ENCODE measurements at places on chromosomes 2 and 18. TPM values are rescaled to one million over a fixed set of nuclear protein-coding genes. Genes with fewer than 3 reads are reported as not detected.

The LDLRAD4 gene
- total RNA-seq: 207 TPM

The CKAP2L gene
- total RNA-seq: 3.4 TPM

The NPHP1 gene
- not detected for total RNA-seq

The MERTK gene
- total RNA-seq: 0.20 TPM

The RSAD2 gene
- 4.1 TPM for total RNA-seq

DNA sequence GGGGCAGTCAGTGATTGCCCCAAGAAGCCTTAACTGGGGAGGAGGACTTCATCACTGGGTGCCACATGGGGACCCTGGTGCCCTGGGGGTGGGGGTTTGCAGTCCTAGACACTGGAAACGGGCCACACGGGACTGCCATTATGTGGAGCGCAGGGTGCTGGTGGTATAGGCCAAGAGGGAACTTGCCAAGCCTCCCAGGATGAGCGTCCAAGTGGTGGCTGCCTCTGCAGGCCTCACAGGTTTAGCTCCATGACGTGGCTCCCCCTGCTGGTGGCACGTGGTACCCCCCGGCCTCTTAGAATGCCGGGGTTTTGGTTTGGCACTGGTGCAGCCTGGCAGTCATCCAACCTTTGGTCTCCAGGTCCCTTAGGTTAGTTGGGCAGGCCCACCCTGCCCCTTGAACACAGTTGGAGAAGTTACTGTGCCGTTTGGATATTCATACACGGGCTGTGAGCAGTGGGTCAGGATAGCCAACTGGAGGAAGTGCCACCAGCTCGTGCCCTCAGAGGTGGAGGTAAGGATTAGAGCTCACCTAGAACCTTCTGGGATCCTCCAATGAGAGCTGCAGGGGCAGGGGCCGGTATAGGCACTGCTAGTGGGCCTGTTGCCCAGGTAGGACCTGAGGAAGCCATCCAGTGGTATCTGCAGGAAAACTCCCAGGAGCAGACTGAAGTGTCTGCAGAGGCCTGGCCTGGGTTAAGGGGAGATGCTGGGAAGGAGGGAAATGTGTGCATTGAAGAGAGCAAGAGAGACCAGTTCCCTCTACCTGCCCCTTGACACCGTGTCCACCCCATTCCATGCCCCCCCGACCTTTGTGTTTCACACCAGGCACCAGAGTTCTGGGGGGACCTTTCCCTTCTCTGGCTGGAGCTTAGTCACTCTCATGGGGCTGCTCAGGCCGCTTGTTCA lies 5.7 kb downstream of the PTMA start:
- H3K4me3 ChIP-seq: no peak overlapping the region
- DNase-seq: peak; percentile 90
- no peaks in the 10 kb centered on the region for H3K27me3 ChIP-seq
- H3K36me3 ChIP-seq: peaks cover 18% of the 10 kb centered on the region

DNA sequence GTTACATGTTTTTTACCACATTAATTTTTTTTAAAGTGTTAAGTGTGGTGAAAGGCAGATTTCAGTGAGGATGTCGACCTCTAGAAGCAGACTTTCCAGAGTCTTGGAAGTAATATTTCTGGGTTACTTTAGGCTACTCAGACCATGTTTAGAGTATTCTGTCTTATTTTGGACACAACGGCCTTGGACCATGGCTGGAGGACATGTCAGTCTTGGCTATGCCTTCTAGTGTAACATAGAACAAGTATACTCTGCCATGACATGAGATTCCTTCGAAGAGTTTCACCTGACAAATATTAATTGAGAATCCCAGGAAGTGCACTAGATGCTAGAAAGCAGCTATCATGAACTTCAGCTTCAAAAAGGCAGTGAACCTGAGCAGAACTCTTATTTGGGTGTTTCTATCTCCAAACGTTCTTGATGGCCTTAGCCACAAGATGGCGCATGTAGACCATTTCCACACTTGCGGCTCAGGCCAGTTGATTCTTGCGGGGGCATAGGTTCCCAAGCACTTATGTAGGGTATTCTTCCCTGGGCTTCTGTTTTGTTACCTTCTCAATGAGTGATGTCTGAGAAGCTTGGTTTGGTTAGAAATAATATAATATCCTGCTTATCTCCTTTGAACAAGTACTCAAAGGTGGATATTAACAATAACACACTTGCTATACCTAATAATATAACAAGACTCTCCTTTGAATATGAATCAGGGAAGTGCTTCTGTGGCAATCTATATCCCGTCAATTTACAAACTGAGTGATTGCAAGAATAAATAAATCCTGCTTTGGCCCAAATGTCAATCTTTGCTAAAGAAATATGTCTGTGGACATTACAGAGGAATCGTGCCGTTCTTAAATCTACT lies 62.0 kb downstream of the CACNB4 start:
- no peaks in the 10 kb centered on the region for H3K36me3 ChIP-seq
- H3K27me3 ChIP-seq: no peaks in the 10 kb centered on the region
- peak; percentile 69 for DNase-seq
- no peak overlapping the region for H3K27ac ChIP-seq
- H3K4me1 ChIP-seq: no peaks in the 10 kb centered on the region
- H3K4me3 ChIP-seq: no peak overlapping the region

GRCh38 chr2:31383471-31384153 lies 30.9 kb downstream of the XDH start:
- no peaks in the 10 kb centered on the region for H3K4me1 ChIP-seq
- H3K27ac ChIP-seq: no peak overlapping the region
- no peaks in the 10 kb centered on the region for H3K27me3 ChIP-seq
- DNase-seq: no peak

DNA sequence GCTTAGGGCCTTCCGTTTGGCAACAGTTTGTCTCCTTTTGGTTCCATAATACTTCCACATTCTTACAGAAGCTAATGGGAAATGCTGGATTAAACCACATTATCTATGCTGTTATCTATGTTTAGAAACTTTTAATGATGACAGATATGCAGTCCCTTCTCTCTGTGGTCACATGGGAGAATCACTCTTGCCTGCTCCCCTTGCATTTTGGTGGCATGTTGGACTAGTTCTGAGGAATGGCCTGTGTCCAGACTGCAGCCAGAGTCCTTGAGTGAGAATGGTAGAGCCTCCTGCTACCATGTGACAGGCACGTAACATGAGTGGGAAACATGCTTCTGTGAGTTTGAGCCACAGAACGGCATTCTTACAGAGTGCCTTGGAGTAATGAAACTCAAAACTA lies 19.2 kb downstream of the SPTBN1 start:
- DNase-seq: no peak
- no peaks in the 10 kb centered on the region for H3K36me3 ChIP-seq
- peaks cover 2% of the 10 kb centered on the region for H3K27me3 ChIP-seq
- no peak overlapping the region for H3K4me3 ChIP-seq
- H3K4me1 ChIP-seq: no peaks in the 10 kb centered on the region

Data from CD4-positive, CD25-positive, alpha-beta regulatory T cell (primary cell).